SHP77 (cell line): ENCODE measurements at places on chromosomes 3 and 15.

GRCh38 chr3:27659279-27660021 is 62.7 kb downstream of the EOMES start:
- DNase-seq = no peak

- no peak for DNase-seq
These were observed 436.8 kb upstream of the CNTN4 start for GRCh38 chr3:1661839-1662238.

- DNase-seq = no peak
These were observed 4.7 kb upstream of the LRTM1 start for GRCh38 chr3:54932606-54933005.

- DNase-seq = peak; percentile 16
These were observed 10.5 kb downstream of the LRRK1 start for GRCh38 chr15:100929641-100930042.

DNA sequence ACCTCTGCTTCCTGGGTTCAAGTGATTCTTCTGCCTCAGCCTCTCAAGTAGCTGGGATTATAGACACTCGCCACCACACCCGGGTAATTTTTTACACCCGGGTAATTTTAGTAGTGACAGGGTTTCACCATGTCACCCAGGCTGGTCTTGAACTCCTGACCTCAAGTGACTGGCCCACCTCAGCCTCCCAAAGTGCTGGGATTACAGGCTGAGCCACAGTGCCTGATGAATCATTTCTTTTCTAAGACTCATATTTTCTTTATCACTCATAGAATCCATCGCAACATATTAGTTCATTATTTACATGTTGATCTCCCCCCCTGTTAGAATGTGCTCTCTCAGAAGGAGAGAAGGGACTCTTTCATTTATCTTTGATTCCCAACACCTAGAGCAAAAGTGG is 109.5 kb upstream of the PTPRG start:
- DNase-seq = no peak

- DNase-seq = no peak
These were observed 77.9 kb upstream of the CHL1 start for GRCh38 chr3:118666-119065.

- no peak for DNase-seq
These were observed 115.2 kb downstream of the CHSY1 start for GRCh38 chr15:101136381-101137268.
